ENCODE measurements at places on chromosomes 11 and 22.

DNA sequence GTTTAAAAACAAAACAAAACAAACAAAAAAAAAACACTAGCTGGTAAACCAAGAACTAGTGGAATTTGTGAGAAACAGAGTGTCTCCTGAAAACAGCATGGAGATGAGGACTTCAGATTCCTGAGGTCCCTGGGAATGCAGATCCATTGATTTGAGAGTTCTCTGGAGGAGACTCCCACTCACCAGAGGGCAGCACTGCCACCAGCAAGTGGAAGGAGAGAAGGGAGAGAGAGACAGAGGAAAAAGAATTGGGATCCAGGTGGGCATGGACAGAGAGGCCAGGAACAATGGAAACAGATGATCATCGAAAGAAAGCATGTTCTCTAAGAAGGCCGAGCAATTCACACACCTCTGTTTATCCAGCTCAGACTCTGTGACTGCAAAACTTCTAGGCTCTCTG lies 31.8 kb downstream of the ETS1 start:
- DNase-seq: no peak

DNA sequence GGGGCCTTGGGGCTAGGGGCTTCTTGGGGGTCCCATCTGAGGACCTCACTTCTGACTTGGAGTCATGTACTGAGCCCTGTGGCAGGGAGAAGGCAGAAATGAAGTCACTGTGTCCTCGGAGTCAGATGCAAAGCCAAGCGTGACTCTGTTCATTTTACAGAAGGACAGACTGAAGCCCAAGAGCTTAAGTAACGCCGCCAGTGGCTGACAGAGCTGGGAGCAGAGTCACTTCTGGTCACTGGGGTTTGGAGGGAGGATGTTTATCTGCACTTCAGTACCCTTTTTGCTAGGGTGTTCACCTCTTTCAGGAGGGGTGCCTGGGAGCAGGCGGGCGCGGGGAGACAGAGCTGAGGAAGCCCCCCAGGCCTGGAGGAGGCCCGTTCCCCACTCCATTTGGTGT lies 10.7 kb downstream of the CD6 start:
- DNase-seq: no peak

- DNase-seq: no peak
Measured at GRCh38 chr11:48081151-48082010, 101.0 kb downstream of the PTPRJ start.

DNA sequence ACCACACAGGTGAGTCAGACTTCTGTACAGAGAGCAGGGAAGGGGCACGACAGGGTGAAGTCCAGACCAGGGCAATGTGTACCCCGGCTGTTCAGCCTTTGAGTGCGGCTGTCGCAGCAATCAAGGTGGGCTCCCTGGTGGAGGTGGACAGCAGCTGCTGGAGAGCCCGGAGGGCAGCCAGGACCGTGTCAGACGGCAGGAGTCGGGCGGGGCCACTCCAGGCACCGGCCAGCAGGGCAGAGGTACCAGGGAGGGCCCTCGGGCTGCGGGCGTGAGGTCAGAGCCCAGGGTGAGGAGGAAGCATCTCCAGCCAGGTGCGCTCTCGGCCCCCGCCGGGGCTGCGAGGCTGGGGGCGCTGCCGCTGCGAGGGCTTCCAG lies 802 bp upstream of the PIM3 start:
- DNase-seq: no peak

GRCh38 chr11:16587670-16588069 lies 150.8 kb upstream of the C11orf58 start:
- DNase-seq: no peak

GRCh38 chr11:18495271-18495670 lies 31.5 kb downstream of the TSG101 start:
- DNase-seq: no peak

GRCh38 chr11:111531687-111532364 lies 8.7 kb upstream of the LAYN start:
- DNase-seq: peak; percentile 80

- no peak for DNase-seq
Measured at GRCh38 chr11:27255447-27255828, 107.6 kb downstream of the CCDC34 start.

GRCh38 chr11:111577821-111578220 lies 24.4 kb upstream of the SIK2 start:
- DNase-seq: no peak

- no peak for DNase-seq
Measured at GRCh38 chr22:30646518-30647160, 11.1 kb downstream of the SLC35E4 start.

- DNase-seq: peak; percentile 48
Measured at GRCh38 chr11:80595011-80595410, 1154.2 kb upstream of the TENM4 start.
